ENCODE measurements at places on chromosomes 3 and 15.

DNA sequence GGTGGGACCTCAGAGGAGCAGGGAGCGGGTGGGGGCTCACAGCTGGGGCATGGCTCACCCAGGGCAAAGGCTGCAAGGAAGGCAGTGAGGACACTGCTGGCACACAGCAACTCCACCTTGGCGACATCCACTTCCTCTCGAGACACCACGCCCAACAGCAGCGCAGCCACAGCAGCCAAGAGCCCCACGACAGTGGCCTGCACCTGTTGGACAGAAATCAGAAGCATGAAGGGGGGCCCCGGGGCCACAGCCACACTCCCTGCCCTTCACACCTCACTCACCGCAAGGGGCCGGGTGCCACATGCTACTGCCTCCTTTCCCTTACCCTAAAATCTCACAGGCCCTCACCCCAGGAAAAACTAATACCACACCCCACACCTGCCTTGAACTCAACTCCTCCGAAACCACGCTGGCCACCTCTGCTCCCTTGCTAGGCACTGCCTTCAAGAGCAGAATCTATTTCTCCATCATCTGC is 57.3 kb downstream of the ROPN1B start:
- DNase-seq: no peak

DNA sequence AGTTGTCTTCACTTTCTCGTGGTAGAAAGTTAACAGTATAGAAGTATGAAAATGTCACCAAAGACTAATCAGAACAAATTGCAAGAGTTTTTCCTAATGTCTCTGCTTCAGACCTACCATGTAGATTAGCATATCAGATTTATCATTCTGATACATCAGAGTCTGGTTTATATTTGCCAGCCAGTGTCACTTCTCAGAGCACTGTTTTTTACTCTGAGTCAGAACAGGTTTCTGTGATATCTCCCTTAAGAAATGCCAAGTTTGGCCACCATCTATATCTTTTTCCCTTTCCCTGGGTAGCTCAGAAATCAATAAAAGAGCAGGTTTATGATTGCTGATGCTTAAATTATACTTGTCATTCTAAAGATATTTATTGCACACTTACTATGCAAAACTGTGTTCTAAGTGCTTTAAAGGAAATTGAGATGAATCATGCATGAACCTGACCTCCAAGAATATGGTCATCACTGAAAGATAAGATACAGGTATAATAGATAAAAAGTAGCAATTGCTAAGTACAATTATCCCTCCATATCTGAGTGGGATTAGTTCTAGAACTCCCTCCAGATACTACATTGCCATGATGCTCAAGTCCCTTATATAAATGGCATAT is 672.7 kb upstream of the NAALADL2 start:
- no peak for DNase-seq

DNA sequence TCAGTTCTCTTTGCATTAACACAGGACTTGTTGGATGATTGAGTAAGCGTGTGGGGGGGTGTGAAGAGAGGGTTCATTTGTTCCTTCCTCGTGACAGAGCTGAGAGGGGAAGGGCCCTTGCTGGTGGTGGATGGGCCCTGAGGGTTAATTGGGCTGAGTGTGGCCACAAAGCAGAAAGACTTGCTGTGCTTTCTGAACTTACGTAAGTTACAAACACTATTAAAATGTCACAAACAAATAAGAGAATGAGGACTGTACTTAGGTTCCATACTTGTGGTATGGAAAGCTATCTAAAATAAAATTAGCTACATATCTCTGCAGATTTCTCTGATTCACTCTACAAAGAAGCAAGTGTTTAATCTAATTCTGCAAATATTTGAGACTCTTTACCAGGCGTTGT is 231.3 kb downstream of the LPP start:
- DNase-seq: no peak

- DNase-seq: no peak
Observed at GRCh38 chr3:159800434-159801155, 188.0 kb upstream of the IL12A start.

DNA sequence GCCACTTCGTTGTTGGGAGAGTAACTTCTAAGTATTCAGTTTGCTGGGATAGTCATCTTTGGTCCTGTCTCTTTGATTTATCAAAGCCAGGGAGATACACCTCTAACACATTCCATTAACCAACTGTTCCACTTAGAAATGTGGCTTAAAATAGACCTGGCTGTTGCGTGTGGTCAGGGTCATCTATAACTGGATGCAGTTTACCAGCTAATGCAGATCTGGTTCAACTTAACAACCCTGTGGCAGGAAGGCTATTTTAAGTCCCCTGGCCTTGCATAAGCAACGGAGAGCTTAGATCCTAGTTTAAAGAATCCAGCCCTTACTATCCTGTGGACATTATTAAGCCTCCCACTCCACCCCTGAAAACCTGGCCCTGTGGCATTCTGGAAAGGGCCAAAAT is 28.1 kb upstream of the CAPN3 start:
- DNase-seq: no peak

DNA sequence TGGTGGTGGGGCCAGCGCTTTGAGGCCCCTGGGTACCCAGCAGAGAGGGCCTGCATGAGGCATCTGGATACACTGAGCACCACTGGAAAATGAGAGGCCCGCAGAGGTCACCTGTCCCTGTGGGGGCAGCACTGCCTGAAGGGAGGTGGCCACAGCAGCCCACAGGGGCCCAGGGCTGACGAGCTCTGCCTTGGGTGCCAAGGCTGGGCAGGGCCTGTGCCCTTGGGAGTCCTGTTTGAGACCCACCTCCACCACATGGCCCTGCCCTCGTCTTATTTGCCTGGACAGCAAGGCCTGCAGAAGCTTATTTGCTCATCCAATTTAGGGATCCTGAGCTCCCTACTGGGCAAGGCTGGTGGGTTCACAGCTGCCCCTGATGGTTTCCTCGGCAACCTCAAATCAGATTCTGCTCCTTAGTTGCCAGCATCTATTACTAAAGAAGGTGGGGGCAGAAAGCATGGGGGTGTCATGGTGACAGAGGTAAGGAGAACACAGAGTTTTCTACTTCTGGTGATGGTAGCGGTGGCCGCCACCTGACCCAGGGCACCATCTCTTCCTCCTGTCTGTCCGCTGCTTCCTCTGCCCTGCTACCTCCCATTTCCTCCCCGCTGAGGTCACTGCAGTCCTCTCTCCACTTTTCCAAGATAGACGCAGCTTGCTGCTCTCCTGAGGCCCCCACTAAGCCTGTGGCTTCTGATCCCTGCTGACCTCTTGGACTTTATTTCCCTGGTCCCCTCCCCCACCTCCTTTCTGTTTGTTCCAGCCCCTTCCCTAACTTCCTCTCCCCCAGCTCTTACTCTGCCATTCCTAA is 62.9 kb downstream of the HMCES start:
- no peak for DNase-seq

- DNase-seq: no peak
Observed at GRCh38 chr3:168863561-168863960, 767.8 kb upstream of the GOLIM4 start.

- DNase-seq: peak; percentile 71
Observed at GRCh38 chr15:91970142-91970541, 116.6 kb downstream of the SLCO3A1 start.

DNA sequence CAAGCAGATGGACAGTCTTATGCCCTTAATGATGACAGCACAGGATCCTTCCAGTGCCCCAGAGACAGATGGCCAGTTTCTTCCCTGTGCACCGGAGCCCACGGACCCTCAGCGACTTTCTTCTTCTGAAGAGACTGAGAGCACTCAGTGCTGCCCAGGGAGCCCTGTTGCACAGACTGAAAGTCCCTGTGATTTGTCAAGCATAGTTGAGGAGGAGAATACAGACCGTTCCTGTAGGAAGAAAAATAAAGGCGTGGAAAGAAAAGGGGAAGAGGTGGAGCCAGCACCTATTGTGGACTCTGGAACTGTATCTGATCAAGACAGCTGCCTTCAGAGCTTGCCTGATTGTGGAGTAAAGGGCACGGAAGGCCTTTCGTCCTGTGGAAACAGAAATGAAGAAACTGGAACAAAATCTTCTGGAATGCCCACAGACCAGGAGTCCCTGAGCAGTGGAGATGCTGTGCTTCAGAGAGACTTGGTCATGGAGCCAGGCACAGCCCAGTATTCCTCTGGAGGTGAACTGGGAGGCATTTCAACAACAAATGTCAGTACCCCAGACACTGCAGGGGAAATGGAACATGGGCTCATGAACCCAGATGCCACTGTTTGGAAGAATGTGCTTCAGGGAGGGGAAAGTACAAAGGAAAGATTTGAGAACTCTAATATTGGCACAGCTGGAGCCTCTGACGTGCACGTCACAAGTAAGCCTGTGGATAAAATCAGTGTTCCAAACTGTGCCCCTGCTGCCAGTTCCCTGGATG is 198.7 kb downstream of the AKAP13 start:
- no peak for DNase-seq

- no peak for DNase-seq
Observed at GRCh38 chr3:31188112-31188511, 293.7 kb upstream of the GADL1 start.

DNA sequence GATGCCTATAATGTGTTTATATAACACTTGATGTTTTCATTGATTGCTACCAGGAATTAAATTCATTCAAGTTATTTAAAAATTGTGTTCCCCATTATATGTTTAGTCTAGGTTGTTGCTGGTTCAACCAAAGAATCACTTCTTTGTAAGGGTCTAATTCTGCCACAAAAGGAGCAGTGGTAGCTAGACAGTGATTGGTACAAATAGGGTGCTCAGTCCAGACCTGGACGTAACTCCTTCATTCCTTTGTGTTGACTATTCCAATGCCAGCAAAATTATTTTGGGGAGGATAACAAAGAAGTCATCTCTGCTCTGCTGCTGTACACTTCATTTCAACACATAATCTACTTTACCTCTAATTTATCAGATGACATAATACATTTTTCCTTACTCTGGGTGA is 1.2 kb downstream of the CHMP2B start:
- no peak for DNase-seq

DNA sequence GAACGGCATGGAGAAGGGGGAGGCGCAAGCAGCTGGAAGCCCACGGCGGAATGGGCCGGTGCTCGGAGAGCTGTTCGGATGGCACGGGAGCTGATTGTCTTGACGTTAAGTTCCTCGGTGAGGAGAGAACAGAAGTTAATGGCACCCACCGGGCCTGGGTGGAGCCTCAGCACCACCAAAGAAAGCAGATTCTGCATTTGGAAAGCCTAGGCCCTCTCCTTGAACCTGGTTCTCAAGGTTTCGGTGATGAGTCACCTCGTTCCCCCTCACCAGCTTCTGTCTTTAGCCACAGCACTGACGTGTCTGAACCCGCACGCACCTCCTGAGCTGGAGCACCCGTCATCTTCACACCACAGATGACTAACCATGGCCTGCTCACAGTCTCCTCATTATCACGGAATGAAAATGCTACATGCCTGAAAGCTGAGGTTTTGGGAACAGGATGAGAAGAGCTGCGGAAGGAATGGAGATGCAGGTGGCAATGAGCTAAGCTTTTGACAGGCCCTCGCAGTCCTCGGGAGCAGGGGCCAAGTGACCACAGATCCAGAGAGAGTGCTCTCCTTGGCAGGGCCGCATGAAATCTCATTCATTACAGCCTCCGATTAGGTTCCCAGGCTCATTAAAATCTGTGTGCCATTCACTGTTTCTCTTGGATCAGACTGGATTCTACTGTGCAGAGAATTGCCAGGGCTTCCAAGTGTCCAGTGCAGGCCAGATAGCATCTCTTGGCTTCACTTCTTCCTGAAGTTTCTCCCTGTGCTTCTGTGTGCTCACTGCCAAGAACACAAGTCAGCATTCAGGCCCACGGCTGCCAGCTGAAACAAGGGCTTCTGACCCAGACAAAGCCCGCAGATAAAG is 96.3 kb upstream of the DLG1 start:
- peak; percentile 47 for DNase-seq

DNA sequence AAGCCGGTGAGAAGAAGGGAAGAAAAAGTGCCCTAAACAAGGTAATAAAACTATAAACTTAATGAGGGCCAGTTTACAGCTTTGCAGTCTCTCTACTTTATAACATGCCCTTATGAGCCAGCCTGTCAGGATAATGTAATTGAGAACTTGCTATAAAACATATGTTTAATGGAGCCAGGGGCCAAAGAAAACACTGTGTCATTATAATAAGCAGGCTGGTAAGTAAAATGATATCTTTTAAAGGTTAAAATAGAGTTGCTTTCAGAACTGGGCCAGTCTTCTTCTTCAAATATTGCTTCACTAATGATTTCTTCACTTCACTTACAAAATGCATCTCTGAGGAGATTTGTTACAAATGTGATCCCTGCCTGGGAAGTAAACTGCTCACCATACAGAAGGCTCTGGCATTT is 192.5 kb downstream of the SHOX2 start:
- no peak for DNase-seq

GRCh38 chr3:3191675-3192285 is 12.3 kb upstream of the CRBN start:
- no peak for DNase-seq

- DNase-seq: no peak
Observed at GRCh38 chr3:144511346-144511745, 539.7 kb downstream of the DIPK2A start.

GRCh38 chr3:18419232-18419631 is 5.9 kb downstream of the SATB1 start:
- no peak for DNase-seq

DNA sequence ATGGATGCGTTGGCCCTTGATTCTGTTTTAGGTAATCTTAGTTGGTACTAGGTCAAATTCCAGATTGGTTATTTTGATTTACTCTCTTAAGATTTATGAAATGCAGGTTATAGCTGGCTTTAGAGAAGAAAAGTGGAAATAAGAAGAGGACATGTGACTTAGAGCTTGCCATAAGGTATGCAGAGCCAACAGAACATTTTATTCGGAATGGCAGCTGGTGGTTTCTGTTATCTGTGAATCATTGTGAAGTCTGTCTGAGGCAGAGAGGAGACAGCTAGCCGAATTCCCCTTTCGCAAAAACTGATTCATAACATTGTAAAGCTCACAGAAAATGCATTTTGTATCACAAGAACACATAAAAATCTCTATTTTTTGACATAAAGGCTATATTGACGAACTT is 82.1 kb downstream of the FILIP1L start:
- no peak for DNase-seq

- no peak for DNase-seq
Observed at GRCh38 chr15:32824777-32825176, 107.0 kb downstream of the GREM1 start.

GRCh38 chr15:52139599-52140462 is 27.3 kb upstream of the BCL2L10 start:
- DNase-seq: no peak

DNA sequence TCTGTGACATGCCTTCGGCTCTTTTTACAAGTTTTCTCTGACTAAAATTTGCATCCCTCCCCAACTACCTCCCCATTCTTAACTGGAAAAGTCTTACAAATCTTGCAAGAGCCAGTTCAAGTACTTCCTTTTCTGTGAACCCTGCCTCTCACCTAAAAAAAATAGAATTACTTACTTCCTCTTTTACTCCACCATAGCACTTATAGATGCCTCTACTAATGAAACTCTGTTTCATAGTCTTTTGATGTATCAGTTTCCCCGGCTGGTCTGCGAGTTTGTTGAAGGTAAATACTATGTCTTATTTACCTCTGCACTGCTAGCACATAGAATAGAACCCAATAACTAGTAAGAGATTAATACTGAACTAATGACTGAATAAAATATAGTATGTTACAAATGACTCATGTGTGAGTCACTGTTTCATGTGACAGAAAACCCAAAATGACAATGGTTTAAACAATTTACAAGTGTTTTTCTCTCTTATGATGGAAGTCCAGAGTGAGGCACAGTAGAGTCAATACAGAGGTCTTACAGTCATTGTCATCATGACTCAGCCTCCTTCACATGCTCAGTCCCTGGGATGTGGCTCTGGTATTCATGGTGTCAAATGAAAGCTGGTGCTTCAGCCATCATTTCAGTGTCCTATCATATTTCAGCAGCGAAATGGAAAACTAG is 393.5 kb downstream of the RSL24D1 start:
- no peak for DNase-seq

GRCh38 chr3:49902511-49903345 is 945 bp downstream of the MST1R start:
- DNase-seq: no peak
